ENCODE measurements at places on chromosomes 6 and 20. TPM values are rescaled to one million over a fixed set of nuclear protein-coding genes. Genes with fewer than 3 reads are reported as not detected.

The C2 gene
- polyA plus RNA-seq = 3.3 TPM

The ADGRF5 gene
- polyA plus RNA-seq = 24.4 TPM

The EYA2 gene
- polyA plus RNA-seq = 1.8 TPM

The B3GALT4 gene
- polyA plus RNA-seq = 4.9 TPM

The MAVS gene
- 23.9 TPM for polyA plus RNA-seq

The PI16 gene
- 4.2 TPM for polyA plus RNA-seq

The COL12A1 gene
- 76.7 TPM for polyA plus RNA-seq

The UST gene
- polyA plus RNA-seq = 11.0 TPM

The TFB1M gene
- 17.3 TPM for polyA plus RNA-seq
